Anterior cingulate cortex (tissue), 58 donors: ENCODE measurements at places on chromosomes 13 and 19.

GRCh38 chr13:59659981-59660380 lies 503.7 kb downstream of the DIAPH3 start:
- no peak for DNase-seq

DNA sequence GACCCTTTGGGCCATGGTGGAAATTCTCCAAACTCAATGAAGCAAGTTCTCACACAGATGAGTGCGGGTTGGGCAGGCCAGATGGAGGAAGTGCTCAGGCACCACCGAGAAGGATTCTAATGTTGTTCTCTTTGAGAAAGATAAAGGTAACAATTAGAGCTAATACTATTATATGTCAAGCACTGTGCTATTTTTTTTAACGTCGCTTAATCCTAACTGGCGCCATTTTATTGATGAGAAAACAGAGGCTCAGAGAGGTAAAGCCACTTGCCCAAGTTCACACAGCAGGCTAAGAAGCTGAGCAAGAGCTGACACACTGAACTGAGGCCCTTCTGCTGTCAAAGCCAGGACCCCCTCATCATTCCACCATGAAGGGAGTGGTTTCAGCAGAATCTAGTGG lies 1.0 kb downstream of the FBL start:
- no peak for DNase-seq

DNA sequence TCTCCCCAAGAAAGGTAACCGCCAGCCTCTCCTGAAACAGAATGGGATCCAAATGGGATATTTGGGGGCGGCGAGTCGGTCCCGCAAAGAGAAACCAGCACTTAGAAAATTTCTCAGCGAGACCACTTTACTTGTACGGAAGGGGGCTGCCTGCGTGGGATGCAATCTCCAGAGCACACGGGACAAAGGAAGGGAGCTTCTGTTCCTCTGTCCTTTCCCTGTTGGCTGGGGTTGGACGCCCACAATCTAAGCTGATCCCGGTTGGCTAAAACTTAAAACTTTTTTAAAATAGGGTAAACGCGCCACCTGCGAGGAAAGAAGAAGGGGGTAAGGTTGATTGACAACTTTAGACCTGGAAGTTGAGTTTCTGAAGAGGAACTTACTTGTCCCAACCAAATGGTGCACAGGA lies 826 bp upstream of the BSG start:
- DNase-seq = no peak

- DNase-seq = no peak
Measured at GRCh38 chr13:45256254-45256653, 55.4 kb upstream of the KCTD4 start.

GRCh38 chr13:113819731-113820715 lies 43.9 kb downstream of the GAS6 start:
- no peak for DNase-seq

DNA sequence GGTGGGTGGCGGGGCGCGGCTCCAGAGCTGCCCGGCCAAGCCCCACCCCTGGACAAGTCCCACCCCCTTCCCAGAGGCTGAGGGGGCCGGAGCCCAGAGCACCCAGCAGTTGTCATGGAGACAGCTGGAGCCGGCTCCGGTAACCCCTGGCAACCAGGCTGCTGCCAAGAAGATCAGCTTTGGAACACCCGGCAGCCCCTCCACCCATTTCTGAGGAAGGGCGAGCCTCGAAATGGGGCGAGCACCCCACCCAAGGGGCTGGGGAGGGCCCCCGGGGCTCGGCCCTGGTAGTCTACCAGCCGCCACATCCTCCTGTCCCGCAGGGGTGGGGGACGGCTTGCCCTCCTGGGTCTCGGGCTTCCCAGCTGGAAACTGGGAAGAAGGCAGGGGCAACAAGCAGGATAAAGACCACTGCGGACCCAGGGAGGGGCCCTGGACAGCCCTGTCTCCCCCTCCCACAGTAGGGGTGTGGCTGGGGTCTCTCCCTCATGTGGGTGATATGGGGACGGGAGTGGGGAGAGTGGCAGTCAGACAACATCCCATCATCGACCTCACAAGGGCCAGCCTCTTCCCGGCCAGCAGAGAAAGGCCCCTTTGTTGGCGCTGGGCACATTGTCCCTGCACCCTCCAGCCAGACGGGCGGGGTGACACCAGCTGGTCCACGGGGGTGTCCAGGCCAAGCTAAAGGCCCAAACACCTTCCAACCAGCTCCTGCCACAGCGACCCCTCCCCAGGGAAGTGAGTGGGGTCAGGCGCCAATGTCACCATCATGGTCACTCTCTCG lies 1.5 kb downstream of the CERS1 start:
- DNase-seq = peak; percentile 96

DNA sequence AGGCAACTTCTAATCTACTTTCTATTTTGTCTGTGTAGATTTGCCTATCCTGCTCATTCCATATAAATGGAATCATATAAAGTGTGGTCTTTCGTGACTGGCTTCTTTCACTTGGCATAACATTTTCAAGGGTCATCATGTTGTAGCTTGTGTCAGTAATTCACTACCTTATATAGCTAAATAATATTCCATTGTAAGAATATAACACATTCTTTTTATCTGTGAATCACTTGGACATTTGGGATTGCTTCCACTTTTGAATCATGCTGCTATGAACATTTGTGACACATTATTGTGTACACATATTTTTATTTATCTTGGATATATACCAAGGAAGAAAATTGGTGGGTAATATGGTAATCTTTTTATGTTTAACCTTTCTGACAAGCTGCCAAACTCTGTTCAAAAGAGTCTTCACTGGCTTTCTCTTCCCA lies 89.0 kb upstream of the CSNK1A1L start:
- no peak for DNase-seq

DNA sequence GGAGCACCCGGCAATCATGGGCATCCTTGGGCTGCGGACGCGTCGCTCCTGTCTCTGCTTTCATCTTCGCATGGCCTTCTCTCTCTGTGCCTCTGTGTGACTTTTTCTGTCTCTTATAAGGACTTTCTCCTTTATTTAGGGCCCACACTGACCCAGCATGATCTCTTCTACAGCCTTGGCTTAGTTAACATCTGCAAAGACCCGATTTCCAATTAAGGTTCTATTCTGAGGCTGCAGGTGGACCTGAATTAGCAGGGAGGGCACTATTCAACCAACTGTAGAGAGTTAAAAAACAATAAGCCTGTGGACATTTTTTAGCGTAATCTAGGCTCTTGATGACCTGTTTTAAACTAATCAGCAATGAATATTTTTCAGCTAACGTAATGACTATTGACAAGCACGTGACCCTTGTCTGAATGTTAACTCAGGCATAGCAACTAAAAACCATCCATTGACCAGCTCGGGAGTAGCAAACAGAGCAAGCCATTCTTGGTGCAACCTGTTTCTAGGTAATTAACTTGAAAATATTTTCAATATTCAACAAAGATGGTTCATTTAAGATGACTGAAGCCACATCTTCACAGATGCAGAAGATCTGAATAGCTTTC lies 15.2 kb downstream of the F10 start:
- no peak for DNase-seq

DNA sequence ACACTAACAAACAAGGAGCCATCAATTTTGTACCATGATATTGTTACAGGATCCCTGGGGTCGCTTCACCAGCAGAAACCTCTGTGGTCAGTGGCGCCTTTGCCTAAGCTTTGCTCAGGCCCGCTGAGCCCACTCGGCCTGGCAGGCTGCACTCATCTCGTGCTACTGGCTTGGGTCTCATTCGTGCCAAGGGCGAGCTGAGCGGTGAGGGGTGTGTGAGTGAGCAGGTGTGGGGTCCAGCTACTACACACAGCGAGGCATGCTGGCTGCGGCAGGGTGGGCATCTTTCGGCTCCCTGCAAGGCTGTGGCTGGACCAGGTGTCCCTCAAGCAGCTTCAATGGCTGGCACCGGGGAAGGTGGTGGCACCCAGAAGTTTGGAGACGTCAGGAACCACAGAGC lies 19.1 kb downstream of the CPB2 start:
- no peak for DNase-seq

- DNase-seq = no peak
Measured at GRCh38 chr13:99275093-99275469, 16.9 kb upstream of the GPR18 start.

- no peak for DNase-seq
Measured at GRCh38 chr13:31124204-31124603, 37.5 kb downstream of the HSPH1 start.

- DNase-seq = no peak
Measured at GRCh38 chr13:50291611-50292010, 276.4 kb downstream of the KCNRG start.

DNA sequence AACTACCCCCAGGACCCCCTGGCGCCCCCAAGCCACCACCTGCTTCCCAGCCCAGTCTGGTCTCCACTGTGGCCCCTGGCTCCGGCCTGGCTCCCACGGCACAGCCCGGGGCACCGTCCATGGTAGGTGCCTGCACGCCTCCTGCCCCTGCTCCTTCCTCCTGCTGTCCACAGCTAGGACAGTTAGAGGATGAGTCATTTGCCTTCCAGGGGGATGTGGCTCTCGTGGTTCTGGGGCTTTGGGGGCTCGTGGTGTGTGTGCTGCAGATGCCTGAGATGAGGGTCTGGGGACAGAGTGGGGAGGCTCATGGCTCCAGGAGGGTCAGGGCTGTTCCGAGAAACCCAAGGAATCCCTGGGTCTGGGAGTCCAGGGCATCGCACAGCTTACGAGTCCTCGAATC lies 12.7 kb downstream of the MED25 start:
- no peak for DNase-seq

GRCh38 chr13:18212873-18213272 lies 968.8 kb downstream of the TUBA3C start:
- no peak for DNase-seq

- DNase-seq = no peak
Measured at GRCh38 chr13:111022886-111023285, 92.2 kb upstream of the ARHGEF7 start.

- peak; percentile 48 for DNase-seq
Measured at GRCh38 chr13:50080911-50081678, 65.9 kb downstream of the KCNRG start.

DNA sequence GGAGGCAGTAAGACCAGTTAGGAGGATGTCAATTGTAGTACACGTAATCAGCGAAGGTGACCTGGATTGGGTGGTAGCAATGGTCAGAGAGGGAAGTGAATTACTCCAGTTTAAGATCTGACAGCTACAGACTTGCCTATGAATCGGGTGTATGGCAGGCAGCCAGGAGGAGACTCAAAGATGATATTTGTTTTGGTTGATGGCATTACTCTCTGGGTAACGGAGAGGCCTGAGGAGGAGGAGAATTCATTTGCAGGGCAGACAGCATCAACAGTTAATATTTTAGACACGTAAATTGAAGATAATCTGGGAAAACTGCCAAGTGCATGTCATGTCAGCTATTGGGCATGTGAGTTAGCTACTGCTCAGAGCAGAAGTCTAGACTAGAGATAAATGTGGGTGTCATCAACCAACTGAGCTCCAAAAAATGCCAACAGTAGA lies 109.2 kb downstream of the SGCG start:
- no peak for DNase-seq

GRCh38 chr13:80814541-80814940 lies 473.6 kb upstream of the SPRY2 start:
- no peak for DNase-seq

- peak; percentile 26 for DNase-seq
Measured at GRCh38 chr13:36736119-36736726, 62.4 kb downstream of the SERTM1 start.

- no peak for DNase-seq
Measured at GRCh38 chr13:60427285-60427684, 30.3 kb downstream of the TDRD3 start.

- DNase-seq = no peak
Measured at GRCh38 chr13:97108530-97108900, 113.6 kb upstream of the MBNL2 start.

DNA sequence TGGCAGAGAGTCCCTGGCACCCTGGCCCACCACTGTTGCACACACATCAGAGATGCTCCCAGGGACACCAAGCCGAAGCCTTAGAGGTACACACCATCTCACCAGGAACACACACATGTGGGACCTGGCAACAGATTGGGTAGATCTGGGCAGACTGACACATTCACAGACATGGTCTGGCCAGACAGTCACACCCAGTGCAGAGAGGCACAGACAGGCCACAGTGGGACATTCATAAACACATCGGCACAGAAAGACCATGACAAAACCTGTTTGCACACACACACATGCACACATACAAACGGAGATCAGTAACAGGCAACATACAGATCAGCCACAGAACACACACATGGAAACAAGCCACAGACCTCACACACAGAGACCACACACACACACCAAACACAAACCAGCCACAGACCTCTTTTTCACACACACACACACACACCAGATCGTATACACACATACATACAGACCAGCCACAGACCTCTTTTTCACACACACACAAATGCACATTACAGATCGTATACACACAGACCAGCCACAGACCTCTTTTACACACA lies 6.3 kb upstream of the JUNB start:
- no peak for DNase-seq

- DNase-seq = no peak
Measured at GRCh38 chr13:20049558-20050473, 91.3 kb downstream of the ZMYM2 start.

GRCh38 chr19:49677901-49678674 lies 1.0 kb downstream of the PRMT1 start:
- peak; percentile 42 for DNase-seq

DNA sequence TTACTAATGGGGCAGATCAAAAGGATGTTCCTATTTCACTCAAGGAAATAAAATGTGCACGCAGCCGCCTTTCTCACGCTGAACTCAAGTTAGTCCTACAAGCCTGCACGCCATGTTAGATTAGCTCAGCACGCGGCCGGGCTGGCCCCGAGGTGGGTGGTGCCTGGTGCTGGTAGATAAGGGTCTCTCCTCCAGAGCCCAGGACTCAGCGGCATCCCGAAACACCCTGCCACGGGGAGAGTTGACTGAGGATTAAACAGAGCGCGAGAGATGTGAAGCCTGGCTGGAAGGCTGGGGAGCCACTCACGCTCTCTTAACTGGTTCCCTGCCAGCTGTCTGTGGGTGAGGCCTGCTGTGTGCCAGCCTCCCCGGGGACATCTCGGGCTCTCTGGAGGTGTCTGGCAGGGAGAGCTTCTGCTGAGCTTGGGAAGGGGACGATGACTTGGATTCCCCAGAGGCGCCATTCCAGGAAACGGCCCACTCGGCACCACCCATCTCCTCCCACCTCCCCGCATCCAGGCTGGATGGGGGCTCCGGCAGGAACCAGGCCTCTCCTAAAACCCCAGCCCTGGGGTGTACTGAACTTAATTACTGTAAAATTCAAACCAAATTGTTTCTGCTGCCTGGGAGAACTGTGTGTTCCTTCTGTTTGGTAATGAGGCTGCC lies 122.2 kb downstream of the KDM4B start:
- no peak for DNase-seq

DNA sequence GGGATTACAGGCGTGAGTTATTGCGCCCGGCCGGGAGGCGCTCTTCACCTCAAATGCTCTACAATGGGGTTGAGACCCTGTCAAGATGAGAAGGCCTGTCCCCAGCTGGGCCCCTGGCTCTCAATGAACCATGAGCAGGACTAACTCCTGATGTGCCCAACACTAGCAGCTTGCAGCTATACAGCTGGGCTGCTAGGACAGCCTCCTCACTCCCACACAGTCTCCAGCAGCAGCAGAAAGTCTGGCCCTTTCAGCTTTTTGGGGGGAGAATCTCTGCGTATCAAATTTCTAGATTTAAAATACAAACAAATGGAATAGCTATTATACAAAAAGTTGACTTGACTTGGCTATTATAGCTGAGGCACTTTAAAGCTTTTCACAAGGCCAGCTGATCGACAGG lies 30.2 kb downstream of the TMTC4 start:
- DNase-seq = no peak

- DNase-seq = no peak
Measured at GRCh38 chr19:41098762-41099161, 10.5 kb downstream of the CYP2A13 start.
